Stimulated activated CD4-positive, alpha-beta T cell treated with anti-CD3 and anti-CD28 coated beads, Interleukin-1b, Interleukin-23, amount 100 ng/mL, for 24 hours (primary cell): ENCODE measurements at places on chromosomes 13 and 19.

GRCh38 chr19:14185158-14185557, 20.8 kb downstream of the ADGRL1 start:
- DNase-seq, result no peak

DNA sequence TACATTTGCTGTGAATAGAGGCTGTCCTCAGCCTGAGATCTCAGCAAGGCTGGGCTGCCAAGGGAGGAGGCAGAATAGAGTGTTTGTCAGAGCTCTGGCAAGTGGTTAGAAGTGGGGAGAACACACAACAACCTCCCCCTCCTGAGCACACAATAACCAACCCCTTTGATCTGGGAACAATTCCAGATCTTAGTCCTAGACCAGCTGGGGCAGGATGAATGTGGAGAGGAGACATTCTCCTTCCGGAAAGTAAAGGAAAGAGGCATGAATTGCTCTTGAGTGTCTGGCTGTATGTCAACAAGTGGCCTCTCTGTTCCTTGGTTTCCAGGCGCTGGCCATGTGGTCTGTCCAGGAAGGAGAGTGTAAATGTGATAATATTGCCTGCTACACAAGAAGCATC, 114.9 kb upstream of the TMTC4 start:
- no peak for DNase-seq

DNA sequence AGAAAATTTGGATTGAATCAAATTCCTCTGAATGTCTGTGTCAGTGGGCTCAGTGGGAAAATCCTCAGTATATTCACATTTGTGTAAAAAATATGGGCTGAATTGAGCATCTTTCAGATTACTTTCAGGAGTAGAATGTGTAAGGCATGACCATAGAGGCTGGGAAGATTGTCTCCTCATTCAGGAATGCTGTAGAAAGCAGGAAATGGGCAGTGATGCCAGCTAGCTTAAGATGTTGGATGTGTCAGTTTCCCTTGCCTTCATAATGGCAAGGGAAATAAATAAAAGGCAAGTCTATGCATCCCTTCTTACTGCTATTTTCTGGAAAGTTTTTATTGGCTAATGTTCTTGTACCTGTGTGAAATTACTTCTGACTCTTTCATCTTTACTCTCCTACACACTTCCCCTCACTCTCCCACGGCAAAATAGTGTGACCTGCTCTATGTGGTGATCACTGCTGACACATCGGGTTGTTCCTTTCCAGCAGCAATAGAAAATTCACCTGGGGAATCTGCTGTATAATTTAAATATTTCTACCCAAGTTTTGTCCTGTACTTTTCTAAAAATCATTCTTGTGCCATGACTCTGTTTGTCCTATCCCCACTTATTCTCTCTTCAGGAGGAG, 103.2 kb downstream of the LMO7 start:
- no peak for DNase-seq

DNA sequence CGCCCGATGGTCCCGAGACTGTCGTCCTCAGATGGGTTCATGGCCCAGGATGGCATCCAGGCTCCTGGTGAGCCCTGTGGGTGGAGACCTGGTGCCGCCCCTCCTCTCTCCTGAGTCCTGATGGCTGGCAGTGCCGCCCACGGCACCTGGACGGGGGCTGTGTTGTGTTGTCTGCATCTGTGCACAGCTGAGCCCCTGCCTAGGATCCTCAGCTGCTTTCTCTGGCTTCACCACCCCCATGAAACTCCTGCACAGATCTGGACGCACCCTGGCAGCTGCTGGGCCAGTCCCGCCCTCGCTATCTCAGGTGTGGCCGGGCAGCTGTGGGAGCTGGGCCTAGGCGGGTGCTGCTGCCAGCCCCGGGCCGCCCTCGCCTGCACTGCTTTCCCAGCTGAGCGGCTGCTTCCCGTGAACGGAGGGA, 27.7 kb downstream of the MCF2L start:
- no peak for DNase-seq

DNA sequence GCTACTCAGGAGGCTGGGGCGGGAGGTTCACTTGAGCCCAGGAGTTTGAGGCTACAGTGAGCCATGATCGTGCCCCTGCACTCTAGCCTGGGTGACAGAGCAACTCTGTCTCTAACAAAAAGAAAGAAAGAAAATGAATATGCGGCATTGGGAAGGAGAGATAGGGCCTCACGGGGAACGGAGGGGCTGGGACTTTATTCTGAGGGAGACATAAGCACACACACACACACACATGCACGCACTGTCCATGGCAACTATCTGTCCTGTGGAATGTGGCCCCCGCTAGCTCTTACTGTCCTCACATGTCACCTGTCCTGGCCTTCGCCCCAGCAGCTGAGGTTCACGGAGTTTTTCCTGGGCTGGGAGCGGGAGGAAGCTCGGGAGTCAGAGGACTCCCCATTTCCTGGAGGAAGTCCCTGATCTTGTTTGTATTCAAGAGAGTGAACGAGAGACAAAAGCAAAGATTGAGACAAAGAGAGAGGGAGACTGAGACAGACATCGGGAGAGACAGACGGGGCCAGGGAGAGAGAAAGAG, 654 bp downstream of the STAP2 start:
- DNase-seq, result no peak

DNA sequence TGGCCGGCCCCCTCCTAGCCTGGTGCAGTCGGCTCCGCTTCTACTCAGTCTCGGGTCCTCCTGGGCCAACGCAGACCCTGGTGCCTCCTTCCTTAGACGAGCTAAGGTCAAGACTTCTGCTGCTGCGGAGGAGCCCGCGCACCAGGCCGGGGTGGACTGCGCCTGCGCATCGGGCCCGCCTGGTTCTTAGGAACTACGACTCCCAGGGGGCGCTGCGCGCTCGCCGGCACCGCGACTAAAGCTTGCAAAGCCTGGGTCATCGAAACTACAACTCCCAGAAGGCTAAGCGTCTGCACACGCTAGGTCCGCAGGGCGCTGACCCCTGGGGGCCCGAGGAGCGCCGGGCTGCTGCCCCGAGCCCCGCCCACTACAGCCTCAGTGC, at the start of gene ZNF835:
Gene ZNF835 (minus strand): TSS at position 145 of the 382 bp plus-strand sequence. CDS start 6,559 bp downstream, outside the sequence.
- peak; percentile 69 for DNase-seq

GRCh38 chr13:43783820-43784219, 3.0 kb downstream of the ENOX1 start:
- DNase-seq, result no peak

- DNase-seq, result no peak
Measured at GRCh38 chr19:18746401-18747325, 44.4 kb downstream of the COMP start.

- DNase-seq, result no peak
Measured at GRCh38 chr19:21910318-21910717, 74.3 kb upstream of the ZNF43 start.

GRCh38 chr13:80823472-80823871, 482.5 kb upstream of the SPRY2 start:
- DNase-seq, result no peak

DNA sequence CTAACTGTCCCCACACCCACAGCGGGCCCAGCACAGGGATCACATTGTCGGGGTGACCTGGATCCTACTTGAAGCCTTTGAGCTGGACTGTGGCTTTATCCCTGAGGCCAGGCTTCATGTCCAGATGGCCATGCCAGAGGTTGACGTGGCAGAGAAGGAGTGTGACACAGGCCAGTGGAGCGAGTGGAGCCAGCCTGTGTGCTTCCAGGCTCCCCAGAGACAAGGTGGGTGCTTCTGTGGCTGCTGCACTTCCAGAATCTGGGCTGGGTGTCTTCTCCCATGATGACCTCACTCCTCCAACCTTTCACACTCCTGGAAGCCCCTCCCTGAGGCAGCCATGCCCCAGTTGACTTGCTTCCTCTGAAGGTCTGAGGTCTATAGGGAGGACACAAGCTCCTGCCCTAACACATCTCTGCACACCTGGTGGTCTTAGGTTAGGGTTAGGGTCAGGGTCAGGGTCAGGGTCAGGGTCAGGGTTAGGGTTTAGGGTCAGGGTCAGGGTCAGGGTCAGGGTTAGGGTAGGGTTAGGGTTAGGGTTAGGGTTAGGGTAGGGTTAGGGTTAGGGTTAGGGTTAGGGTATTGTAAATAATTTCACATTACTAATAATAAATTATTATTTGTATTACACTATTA, 13.1 kb upstream of the MZF1 start:
- no peak for DNase-seq

- peak; percentile 42 for DNase-seq
Measured at GRCh38 chr19:46014941-46015686, 7.7 kb downstream of the PGLYRP1 start.
